RPMI7951 (cell line): ENCODE measurements at places on chromosomes 16 and 17. TPM values are rescaled to one million over a fixed set of nuclear protein-coding genes. Genes with fewer than 3 reads are reported as not detected.

DNA sequence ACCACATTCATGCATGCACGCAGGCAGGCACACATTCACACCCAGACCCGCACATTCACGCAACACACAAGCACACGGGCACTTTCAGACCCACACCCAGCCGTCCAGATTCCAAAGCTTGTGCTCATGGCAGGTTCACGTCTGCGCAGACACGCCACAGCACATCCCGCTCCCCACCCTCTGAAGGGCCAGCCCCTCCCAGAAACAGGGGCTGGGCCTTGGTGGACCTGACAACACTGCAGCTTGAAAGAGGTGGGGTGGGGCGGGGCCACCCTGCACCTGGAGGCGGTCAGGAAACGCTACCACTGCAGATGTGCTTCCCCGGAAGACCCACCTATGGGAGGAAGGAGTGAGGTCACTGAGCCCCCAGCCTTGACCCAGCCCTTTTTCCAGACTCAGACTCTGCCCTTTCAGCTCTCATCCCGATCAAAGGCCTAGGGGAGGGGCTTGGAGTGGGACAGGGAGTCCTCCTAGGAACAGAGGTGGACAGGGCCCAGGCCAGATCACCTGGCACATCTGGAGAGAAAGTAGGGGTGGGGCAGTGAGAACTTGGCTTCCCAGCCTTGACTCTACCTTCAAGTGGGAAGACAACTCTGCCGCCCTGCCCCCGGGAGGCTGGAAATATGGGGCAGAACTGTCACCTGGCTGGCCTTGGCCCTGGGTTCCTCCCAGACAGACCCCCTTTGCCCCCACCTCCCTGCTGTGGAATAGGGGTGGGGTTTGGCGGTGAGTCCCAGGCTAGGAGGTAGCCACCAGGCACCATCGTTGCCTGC, 11.0 kb downstream of the P3H4 start:
- DNase-seq, result no peak

GRCh38 chr17:80846932-80847331, 144.7 kb upstream of the CHMP6 start:
- DNase-seq, result no peak

DNA sequence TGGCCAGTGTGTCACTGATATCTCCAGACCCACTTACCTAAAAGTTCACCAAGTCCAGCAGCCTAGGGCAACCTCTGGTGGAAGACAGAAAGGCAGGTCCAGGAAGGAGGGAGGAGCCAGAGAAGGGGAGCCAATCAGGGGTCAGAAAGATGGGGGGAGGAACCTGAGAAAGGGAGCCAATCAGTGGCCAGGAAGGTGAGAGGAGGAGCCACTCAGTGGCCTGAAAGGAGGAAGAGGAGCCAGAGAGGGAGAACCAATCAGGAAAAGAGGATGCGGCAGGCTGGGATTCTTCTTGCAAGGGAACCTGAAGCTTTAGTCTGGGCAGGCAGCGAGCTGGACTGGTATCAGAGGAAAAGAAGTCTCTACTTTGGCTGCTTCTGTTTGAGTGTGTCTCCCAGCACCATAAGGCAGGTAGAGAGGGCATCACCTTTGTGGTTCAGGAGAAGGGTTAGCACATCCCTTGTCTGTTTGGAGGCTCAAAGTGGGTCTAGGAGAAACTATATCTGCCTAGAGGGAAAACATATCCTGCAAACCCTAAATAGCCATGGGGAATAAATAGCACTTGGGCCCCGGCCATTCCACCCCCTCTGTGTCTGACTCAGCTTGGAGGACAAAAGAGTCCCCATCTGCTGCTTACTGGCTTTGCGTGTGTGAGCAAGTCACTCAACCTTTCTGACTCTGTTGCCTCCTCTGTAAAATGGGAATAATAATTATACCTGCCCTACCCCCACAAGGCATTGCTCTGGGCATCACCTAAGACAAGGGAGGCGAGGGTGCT, 43.4 kb upstream of the CRHR1 start:
- DNase-seq, result peak; percentile 41

- DNase-seq, result no peak
Observed at GRCh38 chr16:50809561-50809960, 67.7 kb downstream of the CYLD start.

GRCh38 chr17:27065588-27065987, 228.3 kb upstream of the WSB1 start:
- no peak for DNase-seq

DNA sequence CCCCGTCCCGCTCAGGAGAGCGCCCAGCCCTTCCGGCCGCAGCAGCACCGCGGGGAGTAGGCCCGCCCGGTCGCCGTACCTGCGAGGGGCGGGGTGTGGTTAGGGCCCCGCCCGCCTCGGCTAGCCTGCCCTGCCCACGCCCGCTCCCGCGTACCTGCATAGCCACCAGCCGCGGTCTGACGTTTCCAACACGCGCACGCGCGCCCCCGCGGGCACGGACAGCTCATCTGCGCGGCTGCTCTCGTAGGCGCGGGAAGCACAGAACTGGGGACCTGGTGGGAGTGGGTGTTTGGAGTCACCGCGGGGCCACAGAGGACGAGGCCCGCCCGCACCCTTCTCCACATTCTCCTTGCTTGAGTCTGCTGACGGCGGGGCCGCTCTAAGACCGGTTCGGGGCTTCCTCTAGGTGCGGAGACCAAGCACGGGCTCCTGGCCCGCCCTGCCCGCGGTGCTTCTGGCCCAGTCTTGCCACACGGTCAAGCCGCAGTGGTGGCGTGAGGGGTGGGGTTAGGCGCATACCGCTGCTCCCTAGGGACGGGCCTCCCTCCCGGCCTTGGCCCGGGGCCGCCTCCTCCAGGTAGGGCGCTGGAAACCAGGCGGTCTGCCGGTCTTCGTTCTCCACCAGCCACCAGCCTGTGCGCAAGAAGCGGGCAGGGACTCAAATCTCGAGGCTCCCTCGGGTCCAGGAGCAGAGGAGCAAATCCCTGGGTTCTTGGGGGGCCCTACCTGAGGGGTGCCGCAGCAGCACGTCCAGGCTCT, 1.8 kb downstream of the NOXO1 start:
- DNase-seq, result no peak

GRCh38 chr16:16120382-16121184, 102.7 kb downstream of the ABCC6 start:
- DNase-seq, result no peak

DNA sequence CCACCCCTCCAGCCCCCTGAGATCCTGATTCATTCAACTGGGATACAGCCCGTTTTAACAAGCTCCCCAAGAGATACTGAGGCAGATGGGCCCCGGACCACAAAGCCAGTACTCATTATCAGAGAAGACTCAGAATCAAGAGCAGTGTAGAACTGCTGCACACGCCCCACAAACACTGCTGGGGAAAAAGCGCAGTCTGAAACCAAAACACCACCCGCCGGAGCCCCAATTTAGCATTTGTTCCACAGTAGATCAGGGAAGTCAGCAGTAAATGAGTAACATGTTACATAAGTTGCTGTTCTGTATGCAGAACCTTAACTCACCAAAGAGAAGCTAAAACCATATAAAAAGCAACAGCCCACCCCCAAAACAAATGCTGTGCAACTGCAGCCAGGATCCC, 123.6 kb downstream of the CDYL2 start:
- DNase-seq, result no peak

- no peak for DNase-seq
Observed at GRCh38 chr17:30340801-30341356, 7.0 kb upstream of the TMIGD1 start.

GRCh38 chr17:15920758-15921239, 24.1 kb upstream of the ADORA2B start:
- peak; percentile 99 for DNase-seq

FBRS gene
- total RNA-seq, result 4.1 and 6.0 TPM in 2 replicates

NACA2 gene
- total RNA-seq, result not detected in 2 replicates

RAB26 gene
- 0.20 and 0.72 TPM in 2 replicates for total RNA-seq

ASPSCR1 gene
- 18.1 and 18.5 TPM in 2 replicates for total RNA-seq
